Stimulated activated CD8-positive, alpha-beta memory T cell treated with anti-CD3 and anti-CD28 coated beads, Interleukin-4, amount 100 ng/mL, for 1 hour (primary cell): ENCODE measurements at places on chromosomes 7 and 10.
A peak's percentile ranks its signal among the peaks of the same experiment; 100 is the strongest.

DNA sequence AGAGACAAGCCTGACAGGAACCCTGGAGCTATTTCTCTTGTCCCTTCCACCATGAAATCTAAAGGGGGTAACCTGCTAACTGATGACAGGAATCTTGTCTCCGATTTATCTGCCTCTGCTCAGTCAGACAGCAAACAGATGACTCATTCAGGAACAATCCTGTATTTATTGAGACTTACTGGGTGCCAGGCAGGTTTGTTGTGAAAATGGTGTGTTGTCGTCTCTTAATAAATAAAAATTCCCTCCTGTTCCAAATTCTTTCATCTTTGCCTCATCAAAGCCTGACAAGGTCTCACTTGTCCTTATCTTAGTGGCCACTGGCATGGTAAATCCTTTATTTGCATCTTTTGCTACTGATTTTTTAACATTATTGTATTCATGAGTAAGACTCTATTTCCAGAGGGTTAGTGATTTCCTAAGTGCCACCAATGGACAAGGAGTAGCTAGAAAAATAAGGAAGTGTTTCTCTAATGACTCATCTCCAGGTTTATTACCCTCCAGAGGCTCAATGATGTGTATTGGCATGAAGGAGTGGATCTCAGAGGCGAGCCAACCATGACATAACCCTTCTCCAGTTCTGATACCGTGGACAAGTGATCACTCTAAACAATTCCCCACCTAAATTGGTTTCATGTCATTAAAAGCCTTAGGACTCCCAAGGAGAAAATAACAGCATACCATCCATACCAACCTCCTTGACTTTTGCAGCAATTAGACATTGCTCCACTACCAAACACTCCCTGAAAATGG, 724.0 kb downstream of the GRID1 start:
- DNase-seq: no peak

- DNase-seq: no peak
Observed at GRCh38 chr7:155864991-155865690, 52.9 kb upstream of the SHH start.

GRCh38 chr10:87838650-87839049, 20.6 kb upstream of the ATAD1 start:
- DNase-seq: no peak

DNA sequence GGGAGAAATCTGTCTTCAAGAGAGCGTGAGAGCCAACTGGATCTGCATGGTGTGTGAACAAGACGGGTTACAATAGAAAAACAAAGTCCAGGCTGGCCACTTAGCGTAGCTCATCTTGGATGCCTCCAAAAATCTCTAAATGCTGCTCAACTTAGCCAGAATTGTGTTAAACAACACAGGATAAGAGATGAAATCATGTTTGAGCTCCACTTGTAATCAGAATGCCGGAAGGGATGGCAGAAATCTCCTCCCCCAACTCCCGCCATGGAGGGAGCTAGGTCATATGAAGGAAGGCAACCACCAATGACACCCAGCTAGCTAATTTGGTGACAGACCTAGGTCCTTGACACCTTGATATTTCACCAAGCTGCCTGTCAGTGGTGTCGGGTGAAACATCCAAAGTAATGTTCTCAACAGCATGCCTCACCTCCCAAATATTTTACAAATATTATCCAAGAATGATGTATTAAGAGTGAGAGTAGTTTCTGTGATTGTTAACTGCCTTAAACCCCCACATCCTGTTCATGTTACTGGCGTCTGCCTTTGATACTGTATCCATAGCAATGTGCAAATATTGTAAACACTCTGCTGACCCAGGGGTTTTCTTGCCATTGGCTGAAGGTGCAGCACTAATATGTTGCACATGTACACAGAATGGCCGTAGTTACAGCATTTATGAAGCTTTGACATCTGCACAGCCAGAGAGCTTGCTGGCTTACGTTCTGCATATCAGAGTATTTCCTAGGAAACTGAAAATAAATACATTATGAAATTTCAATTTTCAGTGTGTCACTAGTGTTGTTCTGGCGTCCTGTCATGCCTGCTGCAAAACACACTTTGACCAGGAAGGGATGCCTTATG, 25.8 kb downstream of the TMEM254 start:
- DNase-seq: no peak

DNA sequence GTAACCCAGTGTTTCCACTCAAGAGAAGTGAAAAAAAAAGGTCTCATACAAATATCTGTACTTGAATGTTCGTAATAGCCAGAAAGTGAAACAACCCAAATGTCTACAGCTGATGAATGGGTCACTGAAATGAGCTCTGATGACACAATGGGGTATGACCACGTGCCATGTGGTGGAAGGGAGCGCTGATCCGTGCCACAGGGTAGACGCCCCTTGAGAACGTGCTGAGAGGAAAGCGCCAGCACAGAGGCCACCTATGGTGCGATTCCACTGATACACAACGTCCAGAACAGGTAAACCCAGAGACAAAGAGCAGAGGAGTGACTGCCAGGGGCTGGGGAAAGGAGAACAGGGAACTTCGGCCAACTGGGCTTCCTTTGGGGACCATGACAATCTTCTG, 50.3 kb downstream of the MAD1L1 start:
- no peak for DNase-seq

GRCh38 chr7:85630904-85631600, 444.2 kb upstream of the SEMA3D start:
- DNase-seq: no peak

DNA sequence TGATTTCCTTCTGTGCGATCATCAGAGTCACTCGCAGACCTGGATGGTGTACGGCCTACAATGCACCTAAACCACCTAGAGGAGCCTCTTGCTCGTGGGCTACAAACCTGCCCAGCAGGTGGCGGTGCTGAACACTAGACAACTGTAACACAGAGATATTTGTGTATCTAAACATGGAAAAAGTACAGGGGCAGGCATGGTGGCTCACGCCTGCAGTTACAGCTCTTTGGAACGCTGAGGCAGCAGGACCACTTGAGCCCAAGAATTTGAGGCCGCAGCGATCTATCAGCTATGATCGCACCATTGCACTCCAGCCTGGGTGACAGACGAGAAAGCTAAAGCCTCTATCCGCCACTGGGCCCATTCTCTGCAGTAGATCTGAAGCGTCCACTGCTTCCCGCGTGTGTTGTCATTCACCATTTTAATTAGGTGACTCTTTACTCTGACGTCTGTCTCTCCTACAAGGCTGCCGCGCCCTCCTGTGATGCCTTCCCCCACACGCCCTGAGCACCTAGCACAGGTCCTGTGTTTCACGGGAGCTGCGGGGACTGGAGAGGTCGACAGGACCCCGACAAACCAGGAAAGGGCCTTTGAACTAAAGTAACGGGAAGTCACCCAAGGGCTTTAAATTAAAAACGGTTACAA, 774 bp downstream of the TUBGCP2 start:
- peak; percentile 75 for DNase-seq

DNA sequence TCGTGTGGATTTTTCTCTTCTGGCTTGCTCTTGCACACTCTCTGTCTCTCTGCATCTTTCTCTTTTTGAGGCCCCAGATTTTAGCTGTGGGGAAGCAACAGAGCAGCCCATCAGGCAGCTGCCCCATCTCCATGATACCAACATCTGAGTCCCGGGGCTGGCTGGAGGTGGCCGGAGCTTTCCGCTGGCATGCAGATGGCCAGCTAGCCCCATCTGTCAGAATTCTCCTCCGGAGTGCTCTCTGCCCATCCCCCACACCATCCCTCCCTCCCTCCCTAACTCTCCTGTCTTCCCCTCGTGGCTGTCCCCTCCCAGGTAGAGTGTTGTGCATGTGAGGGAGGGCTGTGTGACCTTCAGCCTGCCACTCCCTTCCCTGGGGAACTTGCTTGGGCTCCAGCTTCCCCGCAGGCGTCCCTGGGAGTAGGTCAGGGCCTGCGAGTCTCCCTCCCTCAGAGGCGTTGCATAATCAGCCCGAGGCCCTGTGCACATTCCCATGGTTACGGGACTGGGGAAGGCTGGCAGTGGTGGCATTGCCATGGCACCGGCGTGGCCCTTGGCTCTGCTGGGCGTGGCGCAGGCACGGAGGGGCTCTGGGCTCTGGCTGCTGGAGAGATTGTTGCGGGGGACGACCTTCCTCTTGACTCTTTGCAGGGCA, 24.7 kb downstream of the GHRHR start:
- no peak for DNase-seq
